ENCODE measurements at places on chromosomes 2 and 18.

- DNase-seq, result no peak
Observed at GRCh38 chr2:43005245-43005974, 213.0 kb upstream of the HAAO start.

DNA sequence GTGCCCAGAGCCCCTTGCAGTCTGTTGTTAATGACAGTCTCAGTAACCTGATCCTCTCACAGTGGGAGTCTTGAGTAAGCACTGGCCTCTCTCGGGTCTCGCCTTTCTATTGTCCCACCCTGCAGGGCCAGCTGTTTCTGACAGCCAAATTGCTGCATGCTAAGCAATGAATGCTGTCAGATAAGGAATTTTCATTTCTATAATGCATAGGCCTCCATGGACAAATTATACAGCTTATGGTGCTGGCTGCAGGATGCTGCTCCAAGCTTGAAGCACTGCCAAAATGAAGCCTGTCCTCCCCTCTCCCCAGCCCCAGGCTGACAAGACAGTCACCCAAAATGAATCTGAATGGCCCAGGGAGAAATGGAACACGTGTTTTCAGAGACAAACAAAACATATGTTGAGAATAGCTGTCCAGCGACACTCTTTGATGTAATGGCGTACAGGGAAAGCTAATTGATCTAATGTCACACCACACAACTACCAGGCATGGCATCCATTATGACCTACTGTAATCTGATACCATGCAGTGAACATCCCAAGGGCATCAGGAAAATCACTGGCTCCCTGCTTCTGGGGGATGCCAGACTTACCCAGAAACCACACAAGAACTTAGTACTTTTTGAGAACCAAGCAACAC lies 36.8 kb downstream of the ACVR1 start:
- DNase-seq, result peak; percentile 90

- peak; percentile 55 for DNase-seq
Observed at GRCh38 chr2:26399771-26400376, 1.8 kb upstream of the DRC1 start.

DNA sequence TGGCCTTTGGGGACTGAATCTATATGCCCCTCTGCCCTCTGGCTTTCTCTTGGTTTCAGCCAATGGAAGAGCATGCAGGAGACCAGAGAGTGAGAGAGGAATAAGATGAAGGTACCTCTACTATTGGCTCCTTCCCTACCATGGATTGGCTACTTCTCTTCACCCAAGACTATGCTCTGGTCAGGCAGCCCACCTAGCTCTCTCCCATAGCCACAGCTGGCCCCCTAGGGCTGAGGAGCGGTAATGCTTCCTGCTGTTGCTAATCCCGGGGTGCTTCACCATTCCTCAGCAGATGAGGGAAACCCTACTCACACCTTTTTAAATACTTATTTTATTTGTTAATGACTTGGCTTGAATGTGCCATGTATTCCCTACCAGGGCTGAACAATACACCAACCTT lies 142.4 kb downstream of the MREG start:
- no peak for DNase-seq

DNA sequence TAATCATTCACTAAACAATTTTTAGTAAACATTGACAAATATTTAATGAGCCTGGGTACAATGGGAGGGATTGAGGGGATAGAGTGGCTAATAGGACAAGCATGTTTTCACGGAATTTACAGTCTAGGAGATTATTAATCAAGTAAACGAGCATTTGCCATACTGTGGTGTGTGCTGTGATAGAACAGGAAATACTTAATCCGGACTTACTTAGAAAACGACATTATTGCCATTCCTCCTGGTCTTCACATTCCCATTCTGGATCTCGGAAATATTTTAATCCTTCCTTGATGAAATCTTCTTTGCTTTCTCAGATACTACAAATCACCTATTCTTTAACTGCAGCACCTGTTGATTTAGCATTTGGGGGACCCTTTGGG lies 905 bp downstream of the TTLL4 start:
- DNase-seq, result no peak

DNA sequence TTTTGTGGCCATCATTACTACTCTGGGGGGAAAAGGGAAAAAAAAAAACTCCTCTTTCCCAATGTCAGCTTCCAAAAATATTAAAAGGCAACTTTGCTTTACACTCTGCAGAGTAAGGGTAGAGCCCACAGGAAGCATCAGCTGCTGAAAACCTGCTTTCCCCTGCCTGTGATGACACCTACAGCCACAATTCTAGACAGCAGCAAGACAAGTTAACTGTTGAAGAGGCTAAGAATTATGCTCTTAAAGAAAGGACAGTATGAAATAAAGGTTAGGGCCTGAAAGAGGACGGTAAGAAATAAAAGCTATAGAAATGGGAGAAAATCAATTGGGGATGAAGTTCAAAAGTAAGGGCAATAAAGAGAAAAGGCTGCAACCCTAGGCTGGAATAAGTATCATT lies 3.0 kb downstream of the PDE11A start:
- DNase-seq, result no peak

All from DMS79 (cell line).